ENCODE measurements at places on chromosomes 12 and 14.
A peak's percentile ranks its signal among the peaks of the same experiment; 100 is the strongest.

GRCh38 chr14:104590240-104590965 lies 10.8 kb downstream of the C14orf180 start:
- no peaks in the 10 kb centered on the region for H3K4me1 ChIP-seq
- H3K27me3 ChIP-seq, result no peaks in the 10 kb centered on the region
- no peak overlapping the region for H3K27ac ChIP-seq
- DNase-seq, result no peak

DNA sequence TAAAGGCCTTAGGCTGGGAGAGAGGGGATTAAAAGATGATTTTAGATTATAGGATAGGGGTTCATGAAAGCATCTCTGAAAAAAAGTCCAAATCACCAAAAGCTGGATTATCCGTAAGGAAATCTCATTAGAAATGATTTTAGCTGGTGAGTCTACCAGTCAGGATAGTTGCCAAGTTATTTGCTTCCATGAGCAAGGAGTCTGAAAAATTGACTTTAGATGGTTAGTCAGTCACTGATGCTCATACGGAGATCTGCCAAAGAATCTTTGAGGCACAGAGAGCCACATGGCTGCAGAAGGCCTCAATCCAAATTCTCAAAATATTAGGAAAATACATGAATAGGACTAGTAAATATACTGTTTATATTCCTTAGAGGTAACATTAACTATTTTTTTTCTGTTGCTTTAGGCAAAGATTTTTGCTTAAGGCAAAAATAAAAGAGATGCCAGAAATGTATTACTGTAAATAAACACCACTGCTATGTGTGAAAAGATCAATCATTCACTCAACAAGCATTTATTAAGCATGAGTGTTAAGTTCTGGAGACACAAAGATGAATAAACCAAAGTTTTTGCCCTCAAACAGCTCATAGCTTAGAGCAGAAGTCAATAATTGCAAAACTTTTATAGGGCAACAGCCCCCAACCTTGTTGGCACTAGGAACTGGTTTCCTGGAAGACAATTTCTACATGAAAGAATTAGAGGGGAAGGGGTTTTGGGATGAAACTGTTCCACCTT lies 105.2 kb downstream of the BBS10 start:
- H3K36me3 ChIP-seq, result no peaks in the 10 kb centered on the region
- no peaks in the 10 kb centered on the region for H3K27me3 ChIP-seq
- H3K4me3 ChIP-seq, result no peak overlapping the region
- H3K4me1 ChIP-seq, result no peaks in the 10 kb centered on the region
- no peak for DNase-seq

GRCh38 chr12:93762912-93763553 lies 85.9 kb downstream of the CRADD start:
- H3K27ac ChIP-seq, result no peak overlapping the region
- no peak overlapping the region for H3K4me3 ChIP-seq
- no peak for DNase-seq
- H3K4me1 ChIP-seq, result peaks cover 21% of the 10 kb centered on the region

DNA sequence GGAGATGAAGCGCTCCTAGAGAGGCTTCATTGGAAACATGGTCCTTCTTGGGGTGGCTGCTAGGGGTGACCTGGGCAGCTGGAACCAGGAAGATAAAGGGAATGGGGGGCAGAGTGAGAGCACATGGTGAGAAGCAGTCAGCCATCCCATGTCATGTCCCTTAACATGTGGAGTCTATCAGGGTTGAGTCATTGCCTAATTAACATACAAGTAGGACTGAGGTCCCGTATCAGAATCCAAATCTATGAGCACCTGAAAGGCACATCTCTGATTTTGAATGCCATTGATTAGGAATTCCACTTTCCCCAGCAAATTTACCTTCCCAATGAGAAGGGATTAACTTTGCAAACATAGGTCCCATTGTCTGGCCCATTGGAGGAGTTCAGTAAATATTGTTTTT lies 20.3 kb upstream of the PPP1R1A start:
- H3K4me3 ChIP-seq, result no peak overlapping the region
- H3K36me3 ChIP-seq, result no peaks in the 10 kb centered on the region
- no peaks in the 10 kb centered on the region for H3K4me1 ChIP-seq
- H3K27ac ChIP-seq, result no peak overlapping the region
- DNase-seq, result no peak
- H3K27me3 ChIP-seq, result no peaks in the 10 kb centered on the region

GRCh38 chr14:51240804-51241380 lies 845 bp downstream of the TMX1 start:
- H3K27ac ChIP-seq, result peak overlapping the region; percentile 67

GRCh38 chr12:124836759-124837158 lies 26.9 kb downstream of the SCARB1 start:
- no peak for DNase-seq
- no peaks in the 10 kb centered on the region for H3K27me3 ChIP-seq
- H3K27ac ChIP-seq, result no peak overlapping the region

- no peaks in the 10 kb centered on the region for H3K27me3 ChIP-seq
- H3K27ac ChIP-seq, result no peak overlapping the region
- no peak for DNase-seq
- H3K36me3 ChIP-seq, result no peaks in the 10 kb centered on the region
These were observed 36.9 kb upstream of the APPL2 start for GRCh38 chr12:105272814-105273416.

GRCh38 chr12:129746318-129746717 lies 157.5 kb downstream of the TMEM132D start:
- DNase-seq, result no peak
- H3K27me3 ChIP-seq, result no peaks in the 10 kb centered on the region
- no peaks in the 10 kb centered on the region for H3K4me1 ChIP-seq
- H3K36me3 ChIP-seq, result no peaks in the 10 kb centered on the region
- H3K4me3 ChIP-seq, result no peak overlapping the region

GRCh38 chr14:100246809-100247428 lies 8.0 kb downstream of the YY1 start:
- H3K4me1 ChIP-seq, result peaks cover 18% of the 10 kb centered on the region
- H3K36me3 ChIP-seq, result no peaks in the 10 kb centered on the region
- H3K4me3 ChIP-seq, result no peak overlapping the region
- no peaks in the 10 kb centered on the region for H3K27me3 ChIP-seq

DNA sequence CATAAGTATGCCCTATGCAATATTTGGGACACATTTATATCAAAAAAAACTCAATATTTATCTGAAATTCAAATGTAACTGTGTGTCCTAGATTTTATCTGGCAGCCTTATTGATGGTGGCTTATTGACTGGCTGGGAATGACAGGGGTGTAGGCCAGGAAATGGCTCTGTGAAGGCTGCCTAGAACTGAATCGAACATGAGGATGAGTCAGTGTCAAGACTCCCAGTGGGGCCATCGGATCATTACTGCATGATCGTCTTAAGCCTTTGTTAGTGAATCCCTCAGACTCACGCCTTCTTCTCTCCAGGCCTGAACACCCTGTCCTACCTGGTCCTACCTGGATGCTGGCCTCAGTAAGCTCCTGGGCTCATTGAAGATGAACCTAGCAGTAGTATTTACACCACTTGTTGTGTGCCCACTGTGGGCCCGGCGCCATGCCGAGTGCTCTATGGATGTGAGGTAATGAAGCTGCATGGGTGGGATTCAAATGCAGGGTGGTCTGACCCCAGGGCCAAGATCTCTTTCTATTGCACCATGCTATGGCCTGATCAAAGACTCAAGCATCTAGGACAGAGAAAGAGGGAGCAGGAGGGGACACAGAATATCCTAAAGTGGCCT lies 21.0 kb upstream of the FAIM2 start:
- H3K4me3 ChIP-seq, result no peak overlapping the region
- H3K36me3 ChIP-seq, result no peaks in the 10 kb centered on the region
- H3K27ac ChIP-seq, result no peak overlapping the region
- no peak for DNase-seq
- H3K27me3 ChIP-seq, result peaks cover 2% of the 10 kb centered on the region

DNA sequence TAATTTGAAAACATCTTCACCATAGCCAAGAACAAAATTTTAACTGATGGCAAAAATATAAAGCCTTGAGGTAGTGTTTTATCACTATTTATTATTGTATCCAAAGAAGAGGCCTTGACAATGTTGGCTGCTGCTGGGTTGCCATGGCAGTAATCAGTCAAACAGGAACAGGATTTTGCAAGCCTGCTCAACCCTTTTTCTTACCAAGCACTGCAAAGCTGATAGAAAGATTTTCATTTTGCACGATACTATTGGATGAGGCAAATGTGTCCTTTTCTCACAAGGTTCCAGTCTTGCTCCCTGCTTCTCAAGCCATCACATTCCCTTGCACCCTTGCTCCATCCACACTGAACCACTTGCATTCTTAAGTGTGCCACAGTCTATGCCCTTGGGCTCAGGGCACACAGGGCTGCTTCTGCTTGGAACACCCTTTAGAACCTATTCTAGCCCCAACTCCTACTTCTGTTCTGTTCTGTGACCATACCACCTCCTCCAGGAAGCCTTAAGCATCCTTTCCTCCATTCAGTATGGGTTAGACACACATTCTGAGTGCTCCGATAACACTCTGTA lies 76.5 kb upstream of the AMIGO2 start:
- H3K27me3 ChIP-seq, result no peaks in the 10 kb centered on the region
- no peak overlapping the region for H3K4me3 ChIP-seq
- H3K27ac ChIP-seq, result no peak overlapping the region
- H3K36me3 ChIP-seq, result no peaks in the 10 kb centered on the region
- no peak for DNase-seq
- H3K4me1 ChIP-seq, result peaks cover 6% of the 10 kb centered on the region

DNA sequence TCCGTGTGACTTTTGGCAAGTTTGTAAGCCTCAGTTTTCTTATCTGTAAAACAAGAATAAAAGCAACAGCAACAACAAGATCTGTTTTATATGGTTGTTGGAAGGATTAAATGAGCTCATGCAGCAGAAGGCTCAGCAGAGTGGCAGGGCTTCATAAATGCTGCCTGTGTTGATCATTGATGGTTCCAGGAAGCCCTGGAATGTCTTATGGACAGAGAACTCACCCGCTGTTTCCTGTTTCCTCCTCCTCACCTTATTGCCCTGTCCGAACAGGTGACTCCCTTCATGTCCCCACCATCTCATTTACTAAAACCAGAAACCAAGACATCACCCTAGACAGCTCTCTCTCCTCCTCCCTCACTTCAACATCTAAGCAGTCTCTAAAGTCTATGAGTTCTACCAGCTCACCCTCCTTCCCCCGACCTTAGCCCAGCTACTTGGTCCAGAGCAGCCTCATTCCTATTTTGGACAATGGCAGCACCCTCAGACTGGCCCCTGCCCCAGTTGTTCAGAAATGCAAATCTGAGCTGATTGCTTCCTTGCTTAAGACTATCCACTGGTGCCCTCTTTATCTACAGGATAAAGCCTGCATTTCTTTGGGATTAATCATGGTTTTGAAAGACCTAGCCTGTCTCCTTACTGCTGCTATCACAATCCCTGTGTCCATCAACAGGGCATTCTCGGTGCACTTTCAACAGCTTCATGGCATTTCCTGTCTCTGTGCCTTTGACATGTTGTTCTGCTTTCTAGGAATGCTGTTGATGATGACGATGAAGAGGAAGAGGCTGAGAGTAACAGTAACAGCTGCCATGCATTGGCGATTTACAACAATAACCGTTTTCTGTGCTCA lies 21.4 kb upstream of the GSG1 start:
- H3K4me1 ChIP-seq, result no peaks in the 10 kb centered on the region
- no peaks in the 10 kb centered on the region for H3K36me3 ChIP-seq
- H3K27me3 ChIP-seq, result no peaks in the 10 kb centered on the region
- no peak for DNase-seq
- no peak overlapping the region for H3K4me3 ChIP-seq

DNA sequence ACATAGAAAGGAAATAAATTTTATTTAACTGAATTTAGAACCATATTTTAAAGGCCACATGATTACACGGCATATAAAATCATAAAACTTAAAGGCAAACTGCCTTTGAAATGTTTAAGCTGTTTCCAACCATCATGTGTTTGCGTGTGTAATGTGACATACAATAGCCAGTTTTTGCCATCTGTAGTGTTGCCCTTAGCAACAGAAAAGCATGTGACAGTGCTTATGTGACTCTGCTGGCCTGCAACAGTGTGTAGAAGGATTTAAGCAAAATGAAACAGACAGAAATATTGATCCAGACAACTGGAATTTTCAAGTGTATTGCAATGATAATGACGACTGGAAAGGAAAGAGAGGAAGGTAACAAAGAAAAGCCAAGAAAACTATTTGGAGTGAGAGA lies 49.5 kb downstream of the TSPAN19 start:
- no peaks in the 10 kb centered on the region for H3K4me1 ChIP-seq
- no peak overlapping the region for H3K27ac ChIP-seq
- H3K4me3 ChIP-seq, result no peak overlapping the region
- DNase-seq, result no peak

- no peak overlapping the region for H3K4me3 ChIP-seq
- no peak overlapping the region for H3K27ac ChIP-seq
- no peaks in the 10 kb centered on the region for H3K4me1 ChIP-seq
- no peak for DNase-seq
These were observed 206.0 kb upstream of the PLEKHG7 start for GRCh38 chr12:92496790-92497189.

DNA sequence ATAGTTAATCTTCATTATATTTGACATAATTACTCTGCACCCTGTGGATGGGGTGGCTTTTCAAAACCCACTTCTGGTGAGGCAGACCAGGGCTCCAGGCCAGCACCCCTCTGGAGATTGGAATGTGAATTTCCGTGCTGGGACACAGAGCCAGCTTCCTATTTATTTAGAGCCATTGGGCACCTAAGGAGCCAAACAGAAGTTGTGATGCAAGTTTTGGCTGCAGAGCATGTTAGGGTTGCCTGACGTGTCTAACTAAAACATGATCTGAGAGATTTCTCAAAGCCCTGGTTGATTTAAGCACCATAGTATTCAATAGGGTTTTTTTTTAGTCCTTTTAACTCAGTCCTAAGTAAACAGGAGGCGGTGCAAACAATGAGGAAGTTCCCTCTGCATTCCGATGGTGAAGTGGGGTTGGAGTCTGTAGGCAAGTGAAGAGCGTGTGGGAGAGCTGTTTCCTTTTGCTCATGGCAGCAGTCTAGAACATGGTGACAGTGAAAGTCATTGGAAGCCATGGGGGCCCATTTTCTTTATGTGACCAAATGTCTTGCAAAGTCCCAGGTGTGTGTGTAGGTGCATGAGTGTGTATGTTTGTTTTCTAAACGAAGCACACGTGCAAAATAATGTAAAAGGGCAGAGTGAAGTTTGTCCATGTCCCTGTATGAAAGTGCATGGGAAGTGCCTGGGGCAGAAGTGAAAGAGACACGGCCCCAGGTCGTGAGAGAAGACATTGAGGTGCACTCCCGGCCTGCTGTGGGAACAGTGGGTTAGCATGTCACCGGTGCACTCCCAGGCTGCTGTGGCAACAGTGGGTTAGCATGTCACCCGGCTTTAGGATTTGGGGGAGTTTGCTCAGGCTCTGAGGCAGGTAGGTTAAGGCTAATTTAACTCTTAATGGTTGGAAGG lies 117.7 kb downstream of the PRKCH start:
- peak; percentile 52 for DNase-seq
- H3K4me1 ChIP-seq, result peaks cover 24% of the 10 kb centered on the region
- no peaks in the 10 kb centered on the region for H3K36me3 ChIP-seq
- H3K27me3 ChIP-seq, result no peaks in the 10 kb centered on the region
- H3K27ac ChIP-seq, result peak overlapping the region; percentile 52
- H3K4me3 ChIP-seq, result peak overlapping the region; percentile 19

DNA sequence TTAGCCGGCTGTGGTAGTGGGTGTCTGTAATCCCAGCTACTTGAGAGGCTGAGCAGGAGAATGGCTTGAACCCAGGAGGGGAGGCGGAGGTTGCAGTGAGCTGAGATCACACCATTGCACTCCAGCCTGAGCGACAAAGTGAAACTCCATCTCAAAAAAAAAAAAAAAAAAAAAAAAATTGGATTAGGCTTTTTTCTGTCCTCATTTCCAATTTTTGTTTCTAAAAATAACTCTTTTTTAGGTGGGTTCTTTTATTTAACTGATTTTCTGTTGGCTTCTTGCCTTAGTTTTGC lies 863.7 kb downstream of the LRFN5 start:
- H3K4me1 ChIP-seq, result no peaks in the 10 kb centered on the region
- no peak overlapping the region for H3K27ac ChIP-seq
- DNase-seq, result no peak
- no peaks in the 10 kb centered on the region for H3K27me3 ChIP-seq
- no peaks in the 10 kb centered on the region for H3K36me3 ChIP-seq
